ENCODE measurements at places on chromosomes 13 and 19.

GRCh38 chr13:30734439-30734838, 904 bp upstream of the ALOX5AP start:
- no peak for DNase-seq

DNA sequence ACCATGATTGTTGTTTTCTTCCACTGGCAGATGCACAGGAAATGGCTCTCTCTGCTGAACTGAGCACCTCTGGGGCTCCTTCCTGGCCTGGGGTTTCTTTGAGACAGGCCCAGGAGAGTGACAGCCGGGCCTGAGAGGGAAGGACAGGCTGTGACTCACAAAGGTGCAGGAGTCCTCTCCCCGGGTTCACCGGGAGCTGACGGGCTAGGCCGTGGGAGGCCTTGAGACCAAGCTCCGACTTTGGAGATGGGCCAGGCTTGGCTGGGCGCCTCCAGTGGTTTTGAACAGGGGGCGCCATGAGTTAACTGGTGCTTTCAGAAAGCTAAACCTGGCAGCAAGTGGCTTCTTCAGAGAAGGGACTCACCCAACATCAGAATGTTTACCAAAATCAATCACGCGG, 143.4 kb downstream of the URI1 start:
- DNase-seq: no peak

DNA sequence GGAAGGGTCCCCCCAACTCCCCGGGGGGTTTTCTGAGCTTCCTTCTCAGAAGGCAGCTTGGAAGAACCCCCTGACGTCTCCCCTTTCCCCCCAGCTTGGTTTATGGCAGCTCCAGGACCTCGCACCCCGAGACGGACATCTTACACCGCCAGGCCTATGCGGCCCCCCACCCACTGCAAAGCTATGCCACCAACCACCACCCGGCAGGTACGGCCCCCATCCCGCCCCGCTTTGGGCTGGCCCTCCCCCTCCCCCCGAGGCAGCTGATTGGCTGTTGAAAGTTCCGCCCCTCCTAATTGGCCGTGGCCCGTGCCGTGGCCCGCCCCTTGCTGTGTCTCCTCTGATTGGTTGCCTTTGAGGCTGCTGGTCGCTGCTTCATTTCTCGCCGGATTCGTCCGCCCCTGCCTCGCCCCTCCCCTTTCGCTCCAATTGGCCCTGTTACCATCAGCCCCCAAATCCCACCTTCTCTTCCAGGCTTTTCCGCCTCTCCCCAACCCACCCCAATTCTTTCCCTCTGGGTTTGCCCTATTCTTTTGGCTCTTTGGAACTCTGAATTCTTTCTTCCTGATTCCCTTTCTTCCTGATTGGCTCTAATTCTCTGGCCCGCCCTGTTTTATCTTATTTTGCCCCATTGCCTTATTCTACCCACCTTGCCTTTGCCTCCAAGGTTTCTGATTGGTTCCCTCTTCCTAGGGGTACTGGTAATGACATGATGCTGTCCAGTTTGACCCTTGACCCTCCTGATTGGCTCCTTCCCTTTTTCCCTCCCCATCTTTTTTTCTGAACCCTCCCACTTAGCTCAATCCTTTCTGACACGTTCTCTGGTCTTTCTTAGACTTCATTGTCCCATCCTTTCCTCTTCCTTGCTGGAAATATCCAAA, 2.5 kb downstream of the PRR12 start:
- peak; percentile 84 for DNase-seq

GRCh38 chr19:18293642-18294466, 12.4 kb upstream of the JUND start:
- DNase-seq: no peak

DNA sequence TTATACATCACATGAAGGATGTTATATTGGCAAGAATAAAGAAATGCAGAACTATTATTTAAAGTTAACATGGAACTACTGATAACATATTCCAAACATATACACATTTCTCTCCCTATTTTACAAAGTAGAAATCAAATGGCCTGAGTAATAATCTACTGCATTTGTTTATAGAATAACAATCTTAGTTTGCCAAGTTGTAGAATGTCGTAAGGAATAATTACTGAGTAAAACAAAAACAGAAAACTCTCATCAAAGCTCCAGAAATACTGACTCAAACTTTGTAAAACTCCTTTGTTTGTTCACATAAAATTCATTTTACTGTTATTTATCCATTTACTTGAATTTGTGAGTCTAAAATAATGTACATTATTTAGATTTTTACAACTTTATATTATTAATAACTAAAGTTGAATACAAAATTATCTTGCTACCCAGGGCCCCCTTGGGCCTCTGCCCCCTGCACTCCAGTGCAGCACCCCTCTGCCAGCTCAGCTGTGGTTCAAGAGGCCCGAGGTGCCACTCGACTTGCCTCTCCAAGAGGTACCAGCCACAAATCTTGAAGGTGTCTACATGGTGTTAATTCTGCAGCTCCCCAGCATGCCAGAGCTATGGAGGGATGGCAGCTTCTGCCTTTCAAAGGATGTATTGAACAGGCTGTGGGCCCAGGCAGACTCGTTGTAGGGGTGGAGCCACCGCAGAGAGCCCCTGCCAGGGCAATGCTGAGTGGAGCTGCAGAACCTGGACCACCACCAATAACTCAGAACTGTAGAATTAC, 2819.7 kb downstream of the PCDH9 start:
- no peak for DNase-seq

GRCh38 chr13:99388334-99388923, 81.2 kb upstream of the GPR183 start:
- no peak for DNase-seq

DNA sequence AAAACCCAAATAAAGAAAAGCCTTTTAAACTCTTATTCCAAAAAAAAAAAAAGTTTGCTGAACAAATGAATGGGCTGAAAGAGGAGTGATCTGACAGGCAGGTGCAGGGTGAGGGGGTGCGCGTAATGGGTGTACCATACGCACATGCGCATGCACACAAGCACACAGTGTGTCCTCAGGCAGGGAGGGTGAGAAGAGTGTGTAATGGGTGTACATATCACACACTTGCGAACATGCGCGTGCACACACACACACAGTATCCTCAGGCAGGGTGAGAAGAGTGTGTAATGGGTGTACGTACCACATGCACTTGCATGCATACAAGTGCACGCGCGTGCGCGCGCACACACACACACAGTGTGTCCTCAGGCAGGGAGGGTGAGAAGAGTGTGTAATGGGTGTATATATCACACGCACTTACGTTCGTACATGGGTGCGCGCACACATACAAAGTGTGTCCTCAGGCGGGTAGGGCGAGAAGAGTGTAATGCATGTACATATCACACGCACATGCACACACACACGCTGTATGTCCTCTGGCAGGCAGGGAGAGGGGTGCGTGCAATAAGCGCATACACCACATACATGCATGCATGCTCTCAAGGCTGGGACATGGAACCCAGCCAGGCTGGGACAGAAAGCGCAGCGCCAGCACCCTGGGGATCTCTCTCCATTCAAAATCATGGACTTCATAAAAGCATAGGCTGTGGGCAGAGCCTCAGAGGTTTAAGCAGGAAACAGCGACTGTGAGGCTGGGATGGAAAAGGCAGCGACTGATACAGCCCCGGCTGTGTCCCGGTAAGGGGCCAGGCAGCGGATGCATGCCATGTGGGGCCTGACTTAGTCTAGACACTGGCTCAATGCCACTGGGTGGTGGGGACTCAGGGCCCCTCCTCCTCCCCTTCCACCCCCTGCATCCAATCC, 70.4 kb downstream of the CEBPG start:
- DNase-seq: no peak

- no peak for DNase-seq
Measured at GRCh38 chr19:17076543-17076991, 990 bp downstream of the MYO9B start.

DNA sequence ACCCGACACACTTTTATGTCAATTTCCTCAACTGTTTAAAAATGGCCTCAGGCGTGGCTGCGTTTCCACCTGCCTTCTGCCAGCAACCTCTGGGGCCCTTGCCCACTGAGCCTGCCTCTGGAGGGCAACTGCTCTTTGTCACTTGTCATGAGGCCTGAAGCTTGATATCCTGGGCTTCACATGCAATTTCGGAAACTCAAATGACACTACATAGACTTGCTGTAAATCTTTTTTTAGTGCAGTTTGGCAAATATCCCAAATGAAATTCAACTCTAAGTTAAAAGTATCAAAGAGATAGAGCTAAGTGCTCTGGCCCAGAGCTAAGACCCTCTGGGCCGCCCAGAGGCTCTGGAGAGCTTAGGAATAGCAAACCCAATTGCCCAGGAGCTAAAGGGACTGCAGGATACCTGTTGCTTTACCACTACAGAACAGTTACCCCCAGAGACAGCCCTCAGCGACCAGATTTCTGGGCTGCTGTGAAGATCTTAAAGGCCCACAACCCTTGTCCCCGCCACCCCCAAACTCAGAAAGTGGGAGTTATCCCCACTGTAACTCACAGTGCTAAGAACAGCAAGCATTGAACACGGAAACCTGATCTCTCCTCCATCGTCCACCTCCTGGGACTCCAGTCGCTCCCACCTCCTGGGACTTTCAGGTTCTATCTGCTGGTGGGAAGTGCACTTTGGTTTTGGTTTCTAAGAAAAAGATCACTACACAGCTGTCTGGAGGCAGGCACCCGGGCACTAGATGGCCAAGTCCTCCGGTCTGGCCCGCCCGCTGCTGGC, 19.4 kb downstream of the GJA3 start:
- DNase-seq: no peak

DNA sequence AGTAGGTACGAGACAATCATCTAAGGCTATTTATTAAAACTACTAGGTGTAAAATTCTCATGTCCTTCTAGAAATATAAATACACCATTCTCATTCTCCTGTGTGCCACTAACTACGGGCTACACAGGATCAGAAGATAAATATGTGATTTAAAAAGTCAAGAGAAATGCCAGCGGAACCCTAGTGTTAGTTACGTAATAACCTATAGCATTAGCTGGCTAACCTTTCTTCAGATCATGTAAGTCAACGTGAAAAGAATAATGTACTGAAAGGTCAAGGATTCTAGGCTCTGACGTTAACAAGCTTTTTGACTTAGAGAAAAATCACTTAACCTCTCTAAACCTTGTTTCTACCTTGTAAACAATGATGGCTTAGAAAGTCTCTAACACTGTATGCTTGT, 121.8 kb downstream of the RGCC start:
- no peak for DNase-seq

DNA sequence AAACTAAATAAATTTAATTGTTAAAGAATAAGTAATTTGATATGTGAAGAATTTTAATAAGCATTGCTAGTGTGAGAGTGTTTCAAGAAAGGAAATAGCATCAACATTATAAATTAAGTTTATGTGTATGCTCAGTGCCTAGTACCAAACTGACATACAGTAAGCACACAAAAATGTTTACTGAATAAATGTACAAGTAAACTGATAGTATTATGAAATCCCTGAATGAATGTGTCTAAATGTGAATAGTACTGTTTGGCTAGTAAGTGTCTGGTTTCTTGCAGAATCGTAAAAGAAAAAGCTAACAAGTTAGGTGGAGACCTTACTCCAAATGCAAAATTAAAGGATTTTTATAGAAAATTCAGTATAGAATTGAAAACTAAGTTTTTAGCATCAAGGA, 233.6 kb downstream of the PCDH9 start:
- no peak for DNase-seq

DNA sequence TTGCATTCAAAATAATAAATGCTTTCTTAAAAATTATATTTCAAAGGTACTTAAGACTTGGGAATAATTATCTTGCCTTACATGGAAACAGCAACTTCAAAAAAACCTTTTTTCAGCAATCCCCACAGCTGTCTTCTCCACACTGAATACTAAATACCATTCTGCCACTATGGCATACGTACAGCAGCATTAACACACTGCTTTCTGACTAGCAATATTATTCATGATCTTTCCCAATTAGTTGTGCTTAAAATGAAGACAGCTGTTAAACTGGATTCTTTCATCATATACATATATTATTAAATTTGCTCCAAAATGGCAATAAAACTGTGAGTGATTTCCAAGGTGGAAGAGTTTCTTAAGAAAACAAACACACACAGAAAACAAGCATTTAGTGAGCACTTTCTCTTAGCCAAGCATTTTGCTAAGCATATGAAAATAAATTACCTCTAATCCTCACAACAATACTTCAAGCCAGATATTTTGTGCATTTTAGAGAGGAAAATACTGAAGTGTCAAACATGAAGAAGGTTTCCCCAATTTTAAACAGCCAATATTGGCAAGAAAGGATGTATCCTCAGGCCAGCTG, 609.5 kb downstream of the SLITRK1 start:
- DNase-seq: no peak

GRCh38 chr19:54435551-54436016, 13.4 kb upstream of the LENG8 start:
- DNase-seq: no peak

DNA sequence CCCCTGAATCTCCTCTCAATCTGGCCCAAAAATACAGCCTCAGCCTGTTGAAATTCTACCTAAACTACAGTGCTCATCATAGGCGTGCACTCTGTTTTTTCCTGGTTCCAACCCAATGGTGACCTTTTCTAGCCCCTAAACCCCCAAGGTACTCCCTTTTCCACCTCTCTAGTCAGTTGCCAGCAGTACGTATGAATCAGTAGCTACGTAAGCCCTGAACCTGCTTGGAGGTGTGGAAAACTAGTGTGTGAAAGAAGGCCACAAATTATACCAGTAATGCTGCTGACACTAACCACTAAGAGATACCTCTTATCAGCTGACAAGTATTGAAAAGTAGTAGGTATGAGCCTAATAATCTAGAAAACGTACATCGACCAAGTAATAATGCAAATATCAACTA, 60.9 kb downstream of the FOXO1 start:
- no peak for DNase-seq

DNA sequence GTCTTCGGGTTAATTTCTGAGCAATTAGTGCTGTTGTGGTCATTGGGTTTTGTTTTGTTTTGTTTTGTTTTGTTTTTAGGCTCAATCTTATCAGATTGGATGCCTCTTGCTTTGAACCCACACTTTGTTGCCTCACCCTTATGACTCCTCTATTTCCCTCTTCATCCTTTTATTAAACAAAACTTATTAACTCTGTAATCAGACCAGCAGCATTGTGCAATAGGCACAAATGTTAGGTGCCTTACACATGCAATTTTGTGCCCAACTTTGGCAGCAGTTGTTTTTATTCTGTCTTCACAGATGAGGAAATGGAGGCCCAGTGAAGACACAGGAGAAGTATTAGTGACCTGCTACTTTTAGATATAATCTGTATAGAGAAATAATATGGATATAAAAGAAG, 377.7 kb downstream of the KCNRG start:
- DNase-seq: no peak

DNA sequence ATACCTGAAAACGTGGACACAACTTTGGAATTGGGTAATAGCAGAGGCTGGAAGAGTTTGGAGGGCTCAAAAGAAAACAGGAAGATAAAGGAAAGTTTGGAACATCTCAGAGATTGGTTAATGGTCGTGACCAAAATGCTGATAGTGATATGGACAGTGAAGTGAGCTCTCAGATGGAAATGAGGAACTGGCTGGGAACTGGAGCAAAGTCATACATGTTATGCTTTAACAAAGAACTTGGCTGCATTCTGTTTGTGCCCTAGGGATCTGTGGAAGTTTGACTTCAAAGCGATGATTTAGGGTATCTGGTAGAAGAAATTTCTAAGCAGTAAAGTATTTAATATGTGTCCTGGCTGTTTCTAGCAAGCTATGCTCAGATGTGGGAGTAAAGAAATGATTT, 136.2 kb downstream of the DNAJC3 start:
- DNase-seq: no peak
